Fibroblast of the aortic adventitia (primary cell): ENCODE measurements at places on chromosomes 11 and 22.

GRCh38 chr11:34300026-34300925 lies 57.5 kb downstream of the ABTB2 start:
- DNase-seq: no peak

GRCh38 chr22:47187176-47187957 lies 424.9 kb downstream of the TBC1D22A start:
- no peak for DNase-seq

DNA sequence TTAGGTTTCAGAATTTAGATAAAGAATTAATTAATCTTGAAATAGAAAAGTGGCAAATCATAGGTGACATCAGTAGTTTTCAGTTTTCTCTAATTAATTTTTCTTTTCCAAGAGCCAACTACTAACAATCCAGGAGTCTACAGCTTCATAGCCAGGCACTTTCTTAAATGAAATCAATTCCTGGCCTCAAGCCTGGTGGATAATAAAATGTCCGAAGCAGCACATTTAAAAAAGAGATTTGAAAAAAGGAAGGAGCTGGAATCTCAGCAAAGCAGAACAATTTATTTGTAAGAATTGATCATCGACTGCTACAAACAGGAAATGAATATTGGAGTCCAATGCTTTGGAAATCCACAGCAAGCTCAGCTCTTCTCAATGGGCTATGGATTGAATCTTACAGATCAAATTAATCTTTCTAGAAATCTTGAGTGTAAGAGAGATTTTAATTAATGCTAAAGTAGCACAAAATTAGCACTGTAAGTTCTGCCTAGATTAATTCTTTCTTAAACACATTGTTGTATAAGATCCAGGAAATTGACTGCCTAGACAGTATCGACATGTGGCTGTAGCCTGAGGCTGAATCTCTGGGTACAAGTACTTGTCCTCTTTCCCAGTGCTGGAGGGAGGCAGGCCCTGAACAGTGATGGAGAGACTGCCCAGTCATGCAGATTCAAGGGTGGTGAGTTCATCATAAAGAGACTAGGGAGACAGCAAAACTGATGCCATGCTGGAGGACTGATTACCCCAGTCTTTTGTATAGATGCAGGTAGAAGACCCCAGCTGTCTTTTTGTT lies 167.8 kb upstream of the POU2AF2 start:
- DNase-seq: no peak

DNA sequence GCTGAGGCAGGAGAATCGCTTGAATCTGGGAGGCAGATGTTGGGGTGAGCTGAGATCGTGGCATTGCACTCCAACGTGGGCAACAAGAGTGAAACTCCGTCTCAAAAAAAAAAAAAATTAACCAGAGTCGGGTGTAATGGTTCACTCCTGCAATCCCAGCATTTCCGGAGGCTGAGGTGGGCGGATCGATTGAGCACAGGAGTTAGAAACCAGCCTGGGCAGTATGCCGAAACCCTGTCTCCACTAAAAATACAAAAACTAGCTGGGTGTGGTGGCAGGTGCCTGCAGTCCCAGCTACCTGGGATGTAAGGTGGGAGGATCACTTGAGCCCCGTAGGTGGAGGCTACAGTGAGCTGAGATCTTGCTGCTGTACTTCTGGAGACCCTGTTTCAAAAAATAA lies 1.5 kb downstream of the RANGAP1 start:
- no peak for DNase-seq

DNA sequence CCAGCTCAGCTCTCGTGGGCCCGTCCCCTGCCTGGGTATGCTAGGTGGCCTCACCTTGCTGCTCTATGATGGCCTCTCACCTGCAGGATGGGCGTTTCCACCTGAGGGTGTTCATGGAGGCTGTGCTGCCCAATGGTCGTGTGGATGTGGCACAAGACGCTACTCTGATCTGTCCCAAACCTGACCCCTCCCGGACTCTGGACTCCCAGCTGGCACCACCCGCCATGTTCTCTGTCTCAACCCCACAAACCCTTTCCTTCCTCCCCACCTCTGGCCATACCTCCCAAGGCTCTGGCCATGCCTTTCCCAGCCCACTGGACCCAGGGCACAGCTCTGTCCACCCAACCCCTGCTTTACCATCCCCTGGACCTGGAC lies 2.1 kb downstream of the ZP1 start:
- no peak for DNase-seq

GRCh38 chr11:75173336-75173735 lies 22.4 kb downstream of the SLCO2B1 start:
- no peak for DNase-seq

DNA sequence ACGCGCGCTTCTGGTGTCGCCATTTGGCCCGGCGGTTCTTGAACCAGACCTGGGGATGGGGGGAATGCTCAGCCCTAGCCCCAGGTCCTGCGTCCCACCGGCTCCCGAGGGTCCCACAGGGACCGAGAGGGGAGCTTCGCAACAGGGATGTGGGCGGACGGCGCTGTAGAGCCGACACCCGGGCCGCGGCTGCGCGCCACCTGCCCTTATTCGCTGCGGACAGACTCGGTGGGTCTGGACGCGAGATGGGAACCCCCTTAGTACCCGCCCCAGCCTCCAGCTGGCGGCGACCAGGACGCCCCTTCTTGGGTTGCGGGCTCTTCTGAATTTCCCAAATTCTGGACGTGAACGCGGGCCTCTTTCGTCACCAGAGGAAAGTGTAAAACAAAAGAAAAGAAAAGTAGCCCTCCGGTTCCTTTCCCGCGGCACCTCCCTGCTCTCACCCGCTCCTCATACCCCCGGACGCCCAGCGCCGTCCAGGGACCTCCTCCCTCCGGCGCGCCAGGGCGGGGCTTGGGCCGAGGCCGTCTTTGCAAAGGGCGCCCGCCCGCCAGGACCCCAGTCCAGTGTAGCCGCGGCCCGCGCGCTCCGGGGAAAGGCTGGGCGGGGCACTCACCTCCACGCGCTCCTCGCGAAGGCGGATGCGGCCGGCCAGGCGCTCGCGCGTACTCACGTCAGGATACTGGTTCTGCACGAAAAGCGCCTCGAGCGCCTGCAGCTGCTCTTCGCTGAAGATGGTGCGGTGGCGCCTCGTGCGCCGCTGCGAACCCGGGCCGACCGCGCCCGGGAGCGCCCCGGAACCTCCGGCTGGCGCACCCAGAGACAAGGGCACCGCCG lies 827 bp downstream of the GSC2 start:
- no peak for DNase-seq

- DNase-seq: no peak
Measured at GRCh38 chr22:19986011-19986409, 30.6 kb downstream of the ARVCF start.
